ENCODE measurements at places on chromosomes 4 and X. TPM values are rescaled to one million over a fixed set of nuclear protein-coding genes. Genes with fewer than 3 reads are reported as not detected.

The MAGEB2 gene
- not detected for total RNA-seq

The HTN3 gene
- not detected for total RNA-seq

The RPL34 gene
- 885 TPM for total RNA-seq

The RNF175 gene
- total RNA-seq: not detected

The OPHN1 gene
- total RNA-seq: 9.0 TPM

The PF4V1 gene
- total RNA-seq: not detected

The HTATSF1 gene
- 47.0 TPM for total RNA-seq

All from aortic smooth muscle cell (primary cell).